Metanephros (tissue), 2 donors: ENCODE measurements at places on chromosomes 7 and 10. TPM values are rescaled to one million over a fixed set of nuclear protein-coding genes. Genes with fewer than 3 reads are reported as not detected.

MXI1 gene
- total RNA-seq, result 44.6 TPM

ATE1 gene
- total RNA-seq, result 37.0 TPM

LHFPL3 gene
- total RNA-seq, result not detected

CDHR1 gene
- 0.23 TPM for total RNA-seq

PRKG1 gene
- 38.4 TPM for total RNA-seq

PDGFA gene
- 86.6 TPM for total RNA-seq

PAX4 gene
- total RNA-seq, result not detected

TRPV5 gene
- total RNA-seq, result 1.1 TPM

C10orf143 gene
- total RNA-seq, result 2.1 TPM

RPA3 gene
- 19.9 TPM for total RNA-seq

POLR2J3 gene
- total RNA-seq, result 48.5 TPM

OTUD1 gene
- 36.6 TPM for total RNA-seq

LIPK gene
- total RNA-seq, result not detected

PPP1R9A gene
- total RNA-seq, result 39.9 TPM

EGFR gene
- total RNA-seq, result 38.5 TPM

CAMK2B gene
- total RNA-seq, result 6.1 TPM

CYP2W1 gene
- total RNA-seq, result 3.0 TPM

GPR37 gene
- 3.2 TPM for total RNA-seq

KIAA1549 gene
- total RNA-seq, result 9.7 TPM

MYL10 gene
- total RNA-seq, result 8.8 TPM

NFE2L3 gene
- total RNA-seq, result 7.6 TPM

GDF10 gene
- 1.6 TPM for total RNA-seq

TCTN3 gene
- 48.3 TPM for total RNA-seq

FXYD4 gene
- 1.6 TPM for total RNA-seq

DDC gene
- total RNA-seq, result 32.0 TPM

FAM180A gene
- not detected for total RNA-seq

STRIP2 gene
- total RNA-seq, result 4.6 TPM

COBL gene
- total RNA-seq, result 22.5 TPM

ZNF12 gene
- total RNA-seq, result 27.8 TPM

OR2A7 gene
- total RNA-seq, result 17.2 TPM

POMZP3 gene
- 8.3 TPM for total RNA-seq

MSANTD7 gene
- total RNA-seq, result 16.6 TPM

CYP51A1 gene
- 84.7 TPM for total RNA-seq

LMOD2 gene
- total RNA-seq, result 5.0 TPM

SP8 gene
- total RNA-seq, result not detected

KIN gene
- total RNA-seq, result 8.4 TPM

PDE6C gene
- not detected for total RNA-seq

PRKAG2 gene
- total RNA-seq, result 25.3 TPM

PNLIPRP2 gene
- total RNA-seq, result not detected

SEMA4G gene
- total RNA-seq, result 8.5 TPM

ZNF736 gene
- 36.1 TPM for total RNA-seq

DENND10 gene
- total RNA-seq, result 37.8 TPM

SNX13 gene
- total RNA-seq, result 56.0 TPM

MSS51 gene
- total RNA-seq, result 4.1 TPM

GTPBP10 gene
- 10.5 TPM for total RNA-seq
